ENCODE measurements at places on chromosomes 16 and 17.
A peak's percentile ranks its signal among the peaks of the same experiment; 100 is the strongest.

GRCh38 chr16:80518436-80518835, 22.4 kb upstream of the DYNLRB2 start:
- no peak for DNase-seq

GRCh38 chr16:49366669-49367068, 6.9 kb upstream of the C16orf78 start:
- no peak for DNase-seq

- DNase-seq = no peak
Measured at GRCh38 chr17:75853433-75853832, 1.7 kb downstream of the WBP2 start.

DNA sequence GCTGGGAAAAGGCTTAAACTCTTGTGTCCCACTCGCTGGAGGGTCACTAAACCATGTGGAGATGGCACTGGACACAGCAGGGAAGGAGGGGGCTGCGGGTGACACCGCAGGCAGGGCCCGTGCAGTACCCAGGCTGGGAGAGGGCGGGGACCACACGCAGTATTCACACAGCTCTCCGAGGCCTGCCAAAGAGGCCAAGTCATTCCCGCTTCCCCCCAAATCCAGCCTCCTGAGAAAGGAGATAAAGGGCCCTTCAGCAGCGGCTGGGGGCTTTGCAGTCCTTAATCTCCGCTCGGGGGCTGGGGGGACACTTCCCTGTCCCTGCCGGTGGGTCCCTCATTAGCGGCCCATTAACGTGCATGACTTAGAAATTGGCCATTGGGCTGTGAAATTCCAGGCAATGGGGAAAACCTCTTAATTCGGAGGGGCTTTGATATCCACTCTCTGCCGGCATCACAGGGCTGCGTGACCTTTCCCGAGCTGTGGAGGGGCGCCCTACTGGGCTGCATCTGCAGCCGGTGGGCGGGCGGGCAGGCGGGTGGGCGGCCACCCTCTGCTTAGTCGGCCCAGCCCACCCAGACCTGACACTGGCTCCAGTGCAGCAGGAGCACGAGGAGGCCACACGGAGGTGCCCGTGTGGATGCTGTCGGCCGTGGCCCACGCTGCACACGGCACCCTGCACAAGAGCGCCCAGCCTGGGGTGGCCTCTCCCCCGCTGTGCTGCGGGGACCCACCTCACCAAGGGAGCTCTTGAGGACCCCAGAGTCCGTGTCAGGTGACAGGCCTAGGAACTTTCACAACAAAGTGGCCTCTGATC, 2.6 kb upstream of the SLC38A8 start:
- DNase-seq = no peak

- no peak for DNase-seq
Measured at GRCh38 chr17:43020789-43021740, 1.1 kb downstream of the VAT1 start.

GRCh38 chr17:3914312-3914670, 2.0 kb downstream of the P2RX1 start:
- DNase-seq = no peak

- DNase-seq = no peak
Measured at GRCh38 chr16:54031107-54031760, 255.4 kb downstream of the IRX3 start.

- no peak for DNase-seq
Measured at GRCh38 chr17:45639297-45639849, 144.7 kb upstream of the CRHR1 start.

DNA sequence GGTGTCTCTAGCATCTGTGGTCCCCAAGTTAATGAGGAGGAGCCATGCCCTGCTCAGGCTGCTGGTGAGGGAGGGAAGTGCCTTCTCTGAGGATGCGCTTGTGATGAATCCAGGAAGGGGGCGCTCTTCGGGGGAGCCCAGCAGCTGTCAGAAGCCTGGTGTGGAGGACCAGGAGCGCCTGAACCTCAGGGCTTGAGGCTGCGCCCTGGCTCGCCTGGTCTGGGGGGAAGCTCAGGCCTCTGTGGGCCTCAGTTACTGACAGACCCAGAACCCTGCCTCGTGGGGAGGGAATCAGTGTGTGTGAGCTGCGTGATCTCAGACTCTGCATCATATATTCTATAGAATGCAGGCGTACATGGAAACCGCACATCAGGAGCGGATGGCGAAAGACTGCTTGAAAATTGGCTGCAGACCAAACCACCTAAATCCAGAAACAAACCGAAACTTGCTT, 126.1 kb downstream of the SEC14L1 start:
- DNase-seq = peak; percentile 83

GRCh38 chr16:72926177-72927070, 121.5 kb downstream of the ZFHX3 start:
- DNase-seq = no peak

DNA sequence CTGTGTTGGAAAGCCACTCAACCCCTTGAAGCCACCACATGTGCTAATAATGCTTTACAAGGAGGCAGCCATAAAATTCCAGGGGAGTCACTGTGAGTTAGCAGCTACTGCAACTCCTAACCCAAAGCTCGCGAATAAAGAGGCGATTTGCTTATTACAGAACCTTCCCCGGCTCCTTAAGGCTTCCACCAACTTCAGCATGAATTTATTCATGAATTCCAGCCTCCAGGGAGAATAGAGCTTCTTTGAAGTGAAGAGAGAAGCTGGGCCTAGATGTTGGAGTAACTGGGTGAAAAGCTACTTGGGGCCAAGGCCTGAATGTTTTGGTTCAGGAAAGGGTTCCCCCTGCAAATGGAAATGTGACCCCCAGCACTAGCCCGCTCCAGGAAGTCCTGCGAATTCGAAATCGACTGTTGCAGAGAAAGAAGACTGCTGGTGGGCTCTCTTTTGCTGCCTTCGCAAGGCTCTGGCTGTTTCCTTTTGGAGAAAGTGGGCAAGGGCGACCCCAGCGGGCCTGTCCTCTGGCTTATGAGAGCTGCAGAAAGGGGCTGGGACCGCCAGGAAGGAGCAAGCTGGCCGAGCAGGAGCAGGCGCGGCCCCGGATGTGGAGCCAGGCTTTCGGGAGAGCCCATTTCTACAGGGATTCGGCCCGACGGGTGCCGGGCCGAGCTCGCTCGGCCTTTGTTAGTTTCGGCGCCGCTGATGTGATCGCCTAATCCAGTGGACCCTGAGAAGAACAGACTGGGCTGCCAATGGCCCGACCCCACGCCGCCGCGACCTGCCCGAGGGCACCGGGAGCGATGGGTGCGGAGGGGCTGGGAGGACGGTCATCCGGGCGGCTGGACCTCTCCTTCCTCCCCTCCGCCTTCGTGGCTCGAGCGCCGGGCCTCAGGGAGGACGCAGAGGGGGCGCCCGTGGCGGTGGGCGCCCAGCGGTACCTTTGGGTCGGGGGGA, 7.6 kb downstream of the CBX8 start:
- DNase-seq = no peak

DNA sequence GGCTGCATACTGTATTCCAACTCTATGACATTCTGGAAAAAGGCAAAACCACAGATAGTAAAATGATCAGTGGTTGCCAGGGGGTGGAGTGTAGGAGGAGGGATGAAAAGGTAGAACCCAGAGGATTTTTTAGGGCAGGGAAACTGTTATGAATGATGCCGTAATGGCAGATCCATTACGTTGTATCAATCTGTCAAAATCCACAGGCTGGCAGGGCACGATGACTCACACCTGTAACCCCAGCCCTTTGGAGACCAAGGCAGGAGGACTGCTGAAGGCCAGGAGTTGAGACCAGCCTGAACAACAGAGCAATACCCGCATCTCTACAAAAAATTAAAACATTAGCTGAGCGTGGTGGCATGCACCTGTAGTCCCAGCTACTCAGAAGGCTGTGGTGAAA, 91.8 kb downstream of the RMI2 start:
- no peak for DNase-seq

DNA sequence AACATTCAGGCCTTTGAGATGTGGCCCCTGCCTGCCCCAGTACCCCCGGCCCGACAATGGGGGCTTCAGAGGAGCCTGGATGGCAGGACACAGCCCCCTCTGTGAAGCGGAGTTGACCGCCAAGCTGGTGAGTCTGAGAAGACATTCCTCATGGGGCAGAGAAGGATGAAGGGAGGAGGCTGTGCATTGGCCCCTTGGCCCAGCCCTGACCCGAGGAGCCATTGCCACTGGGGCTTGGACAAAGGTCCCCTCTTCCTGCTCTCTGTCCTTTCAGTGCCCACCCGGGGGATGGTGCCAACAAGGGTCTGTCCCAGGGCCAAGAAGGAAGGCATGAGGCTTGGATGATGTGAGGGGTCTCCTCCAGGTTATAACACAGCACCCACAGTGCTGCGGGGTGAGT, 30.9 kb upstream of the PHB1 start:
- no peak for DNase-seq

DNA sequence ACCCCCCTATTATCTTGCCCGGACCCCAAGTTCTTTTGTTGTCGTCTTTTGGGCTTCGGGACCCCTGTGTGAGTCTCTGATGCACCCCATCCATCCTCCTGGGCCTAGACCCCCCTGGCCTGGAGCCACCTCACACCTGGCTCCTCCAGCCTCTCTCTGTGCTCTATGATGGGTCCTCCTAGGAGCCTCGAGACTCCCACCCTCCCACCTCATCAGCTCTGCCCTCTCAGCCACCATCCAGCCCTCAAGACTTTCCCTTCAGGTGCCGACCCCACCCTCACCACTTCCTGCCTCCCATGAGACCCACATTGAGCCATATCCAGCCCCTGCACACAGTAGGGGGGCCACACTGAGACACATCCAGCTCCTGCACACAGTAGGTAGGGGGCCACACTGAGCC, 8.7 kb upstream of the ATP2A3 start:
- no peak for DNase-seq

- DNase-seq = peak; percentile 36
Measured at GRCh38 chr17:64358261-64358788, 32.3 kb downstream of the PECAM1 start.

- DNase-seq = no peak
Measured at GRCh38 chr17:68627956-68628575, 26.9 kb upstream of the FAM20A start.

- DNase-seq = no peak
Measured at GRCh38 chr17:29578626-29579485, 10.4 kb downstream of the TP53I13 start.

GRCh38 chr17:74192950-74193781, 10.3 kb upstream of the RPL38 start:
- no peak for DNase-seq

DNA sequence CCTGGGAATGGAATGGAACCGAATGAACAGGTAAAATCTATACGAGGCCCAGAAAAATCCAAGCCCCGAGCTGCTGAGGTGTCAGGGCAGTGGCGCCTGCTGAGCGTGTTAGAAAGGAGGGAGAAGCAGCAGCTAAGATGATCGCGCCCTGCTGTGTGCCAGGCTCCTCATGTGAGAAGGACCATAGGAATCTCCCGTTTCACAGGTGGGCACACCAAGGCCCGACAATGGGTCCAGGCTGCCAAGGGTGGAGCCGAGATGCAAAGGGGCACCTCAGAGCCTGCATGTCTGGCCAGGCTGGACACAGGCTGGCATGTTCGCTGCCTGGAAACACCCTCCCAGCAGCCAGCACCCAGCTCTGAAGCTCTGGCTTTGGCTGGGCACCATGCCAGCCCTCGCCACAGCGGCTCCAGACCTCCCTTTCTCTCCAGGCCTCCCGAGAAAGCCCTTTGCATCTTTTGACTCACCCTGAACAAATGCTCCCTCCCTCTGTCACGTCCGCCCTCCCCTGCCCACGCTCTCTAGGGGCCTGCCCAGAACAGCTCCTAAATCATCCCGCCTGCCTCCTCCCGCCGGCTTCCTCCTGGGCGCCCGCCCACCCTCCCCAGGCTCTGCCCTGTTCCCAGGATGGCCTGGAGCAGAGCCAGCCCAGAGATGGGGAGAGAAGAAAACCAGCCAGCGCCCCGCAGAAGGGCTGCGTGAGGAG, 217.8 kb upstream of the GSE1 start:
- peak; percentile 95 for DNase-seq

DNA sequence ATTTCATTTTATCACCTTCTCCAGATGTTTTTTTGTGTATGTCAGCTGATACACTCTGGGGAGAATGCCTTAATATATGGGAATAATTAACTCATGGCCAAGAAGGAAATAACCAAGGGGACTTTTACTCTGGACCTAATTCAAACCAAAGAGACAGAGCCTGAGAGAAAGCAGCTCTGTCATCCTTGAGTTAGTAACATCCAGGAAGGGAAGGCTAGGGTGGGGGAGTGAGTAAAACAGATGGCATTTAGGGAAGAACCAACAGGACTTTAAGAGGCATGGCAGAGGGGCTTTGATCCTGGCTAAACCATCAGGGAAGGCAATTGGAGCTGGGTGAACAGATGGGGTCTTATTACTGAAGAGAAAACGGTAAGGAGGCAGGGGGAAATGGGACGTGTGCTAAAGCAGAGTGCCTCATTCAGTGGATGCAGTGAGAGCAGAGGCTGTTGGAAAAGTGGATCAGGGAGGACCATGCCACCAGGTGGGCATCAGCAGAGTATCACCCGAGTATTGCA, 2.5 kb upstream of the SMPD3 start:
- no peak for DNase-seq

DNA sequence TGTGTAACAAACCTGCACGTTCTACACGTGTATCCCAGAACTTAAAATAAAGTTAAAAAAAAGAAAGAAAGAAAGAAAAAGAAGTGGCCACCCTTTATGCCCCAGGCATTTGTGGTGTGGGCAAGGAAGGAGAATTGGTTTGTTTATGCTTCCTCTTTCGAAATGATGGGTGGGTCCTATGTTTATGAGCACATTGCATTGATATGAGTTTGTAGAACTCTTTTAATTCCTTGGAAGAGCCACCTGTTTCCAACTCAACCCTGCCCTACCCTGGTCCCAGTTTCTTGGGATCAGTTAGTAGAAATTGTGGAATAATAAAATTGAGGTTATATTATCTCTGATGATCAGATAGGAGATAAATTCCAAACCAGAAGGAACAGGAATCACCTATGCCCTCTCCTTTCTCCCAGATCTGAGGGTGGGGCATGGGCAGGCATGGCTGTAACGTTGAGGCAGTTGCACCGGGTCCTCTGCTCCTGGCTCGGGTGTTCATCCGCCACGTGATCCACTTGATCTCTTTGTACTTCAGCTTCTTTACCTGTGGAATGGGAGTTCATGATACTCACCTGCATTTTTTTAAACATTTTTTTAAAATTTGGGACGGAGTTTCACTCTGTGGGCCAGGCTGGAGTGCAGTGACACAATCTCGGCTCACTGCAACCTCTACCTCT, 15.9 kb downstream of the CHAD start:
- DNase-seq = no peak

- peak; percentile 87 for DNase-seq
Measured at GRCh38 chr17:2084766-2085647, 30.1 kb downstream of the HIC1 start.
